Activated CD8-positive, alpha-beta memory T cell treated with anti-CD3 and anti-CD28 coated beads, Interleukin-2, amount 10 ng/mL, durations not matched to agents 7 days and 5 days (primary cell): ENCODE measurements at places on chromosomes 6 and 20.
A peak's percentile ranks its signal among the peaks of the same experiment; 100 is the strongest.

DNA sequence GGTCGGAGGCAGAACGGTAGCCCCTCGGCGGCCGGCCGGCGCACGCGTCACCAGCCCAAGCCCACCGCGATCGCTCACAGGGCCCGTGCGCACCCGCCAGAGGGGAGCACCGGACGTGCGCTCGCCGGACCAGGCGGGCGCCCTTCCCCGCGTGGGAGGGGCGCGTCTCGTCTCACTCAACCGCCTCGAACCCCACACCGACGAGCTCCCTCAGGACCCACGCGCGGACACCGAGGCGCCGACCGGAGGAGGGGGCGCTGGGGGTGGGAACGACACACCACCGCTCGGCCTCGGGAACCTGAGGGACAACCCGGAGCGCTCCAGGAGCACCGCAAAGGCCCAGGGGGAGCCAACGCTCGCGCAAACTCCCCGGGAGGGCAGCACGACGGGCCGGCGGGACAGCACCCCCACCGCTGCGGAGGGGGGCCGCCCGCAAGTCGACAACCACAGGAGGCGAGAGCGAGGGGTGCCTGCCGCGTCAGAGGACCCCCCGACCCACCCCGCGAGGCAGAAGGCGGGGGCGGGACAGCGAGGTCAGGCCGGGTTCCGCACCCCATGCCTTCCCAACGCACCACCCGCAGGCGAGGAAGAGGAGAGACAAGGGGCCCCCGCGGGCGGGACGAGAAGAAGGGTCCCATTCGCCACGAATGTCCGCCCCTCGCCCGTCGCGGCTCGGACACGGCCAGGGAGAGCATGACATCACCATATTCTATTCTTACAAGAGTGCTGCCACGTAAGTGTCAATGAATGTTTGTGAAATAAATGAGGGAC, 512.7 kb upstream of the ZNF337 start:
- DNase-seq = peak; percentile 43

- no peak for DNase-seq
Observed at GRCh38 chr6:53238311-53238710, 89.7 kb upstream of the GCM1 start.

GRCh38 chr6:14786455-14786854, 459.4 kb upstream of the JARID2 start:
- DNase-seq = no peak

DNA sequence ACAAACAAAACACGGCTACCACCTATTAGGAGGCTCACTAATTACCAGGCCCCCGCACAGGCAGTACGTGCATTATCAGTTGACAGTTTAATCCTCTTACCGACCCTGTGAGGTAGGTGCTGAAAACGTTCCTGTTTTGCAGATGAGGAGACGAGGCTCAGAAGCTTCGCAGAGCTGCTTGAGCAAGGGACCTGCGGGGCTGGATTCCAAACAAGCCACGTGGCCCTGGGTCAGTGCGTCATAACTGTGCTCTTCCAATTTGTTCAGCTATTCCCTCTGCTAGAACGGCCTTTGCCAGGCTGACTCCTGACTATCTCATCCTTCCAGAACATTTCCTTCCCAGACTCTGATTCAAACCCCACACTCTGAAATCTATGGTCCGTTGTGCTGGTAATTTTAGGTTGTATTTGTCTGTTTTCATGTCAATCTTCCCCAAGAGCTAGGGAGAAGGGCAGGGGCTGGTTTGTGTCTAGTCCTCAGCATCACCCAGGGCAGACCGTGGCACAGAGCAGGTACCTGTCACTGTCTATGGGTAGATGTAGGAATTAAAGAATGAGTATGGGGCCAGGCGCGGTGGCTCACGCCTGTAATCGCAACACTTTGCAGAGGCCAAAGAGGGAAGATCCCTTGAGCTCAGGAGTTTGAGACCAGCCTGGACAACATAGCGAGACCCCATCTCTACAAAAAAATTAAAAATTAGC, 28.8 kb upstream of the TLDC2 start:
- DNase-seq = no peak

- DNase-seq = peak; percentile 88
Observed at GRCh38 chr6:111837641-111838500, 35.4 kb downstream of the FYN start.

- DNase-seq = no peak
Observed at GRCh38 chr6:35485402-35485877, 11.4 kb downstream of the TEAD3 start.

DNA sequence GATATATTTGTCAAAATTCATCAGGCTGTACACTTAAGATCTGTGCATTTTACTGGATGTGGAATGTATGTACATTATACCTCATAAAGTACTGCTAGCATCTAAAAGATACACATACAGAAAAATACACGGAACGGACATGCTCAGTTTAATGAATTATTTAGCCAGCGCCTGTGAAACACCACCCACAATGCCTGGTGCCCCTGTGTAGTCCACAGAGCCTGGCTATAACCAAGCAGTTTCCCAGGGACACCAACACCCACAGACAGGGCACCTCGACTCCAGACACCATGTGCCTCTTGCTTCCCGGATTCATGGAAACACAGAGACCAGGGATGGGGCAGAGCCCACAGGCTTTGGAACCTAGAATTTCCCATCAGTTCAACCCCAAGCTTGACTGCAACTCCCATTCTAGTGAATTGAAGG, 17.4 kb upstream of the ARMC12 start:
- no peak for DNase-seq

GRCh38 chr6:105844275-105844883, 241.8 kb upstream of the PRDM1 start:
- no peak for DNase-seq

DNA sequence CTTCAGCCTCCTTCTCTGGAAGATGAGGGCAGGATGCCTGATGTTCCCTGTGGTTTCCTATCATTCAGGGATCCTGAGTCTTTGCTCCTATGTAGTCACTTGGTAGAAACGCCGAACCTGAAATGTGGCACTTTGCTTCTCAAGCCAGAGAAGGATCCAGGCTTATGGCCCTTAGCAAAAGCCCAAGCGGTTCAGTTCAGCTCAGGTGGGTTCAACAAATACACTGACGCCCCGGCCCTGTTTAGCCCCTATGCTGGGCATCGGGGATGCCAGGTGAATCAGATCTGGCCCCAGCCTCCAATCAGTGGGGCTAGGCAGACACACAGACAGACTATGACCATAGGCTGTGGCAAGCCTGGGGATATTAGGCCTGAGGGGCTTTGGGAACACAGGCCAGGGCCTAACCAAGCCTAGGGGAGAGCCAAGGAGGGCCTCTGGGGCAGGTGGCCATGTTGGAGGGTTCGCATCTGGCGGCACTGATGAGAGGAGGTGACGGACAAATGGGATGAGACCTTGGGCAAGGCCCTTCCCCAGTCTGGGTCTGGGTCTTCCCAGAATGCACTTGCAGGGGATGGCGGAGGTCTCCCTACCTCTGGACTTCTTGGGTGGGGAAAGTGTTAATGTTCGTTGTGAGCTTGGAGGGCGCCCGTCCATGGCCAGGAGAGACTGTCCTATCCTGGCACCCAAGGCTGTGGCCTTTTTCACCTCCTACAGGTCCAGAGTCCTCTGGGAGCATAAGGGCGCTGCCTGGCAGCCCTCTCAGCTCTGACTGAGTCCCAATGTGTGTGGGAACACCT, 17.6 kb upstream of the SRC start:
- no peak for DNase-seq

DNA sequence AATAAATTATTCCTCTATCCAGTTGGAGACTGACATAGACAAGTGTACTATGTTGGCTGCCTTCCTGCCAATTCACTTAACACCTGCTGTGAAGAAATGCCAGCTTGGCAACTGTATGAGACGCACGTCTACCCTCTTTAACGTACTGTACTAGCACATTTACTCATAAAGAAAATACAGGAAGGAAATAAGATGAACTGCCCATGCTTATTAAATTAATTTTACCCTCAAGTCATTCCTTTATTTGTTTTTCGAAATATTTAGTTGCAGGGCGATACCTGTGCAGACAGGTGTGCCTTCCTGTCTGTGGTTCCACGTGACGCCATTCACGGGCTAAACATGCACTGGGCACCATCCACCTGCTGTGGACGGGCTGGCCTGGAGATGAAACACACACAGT, 52.0 kb downstream of the PSMG4 start:
- DNase-seq = no peak

GRCh38 chr20:24341781-24342180, 127.6 kb upstream of the SYNDIG1 start:
- DNase-seq = no peak

DNA sequence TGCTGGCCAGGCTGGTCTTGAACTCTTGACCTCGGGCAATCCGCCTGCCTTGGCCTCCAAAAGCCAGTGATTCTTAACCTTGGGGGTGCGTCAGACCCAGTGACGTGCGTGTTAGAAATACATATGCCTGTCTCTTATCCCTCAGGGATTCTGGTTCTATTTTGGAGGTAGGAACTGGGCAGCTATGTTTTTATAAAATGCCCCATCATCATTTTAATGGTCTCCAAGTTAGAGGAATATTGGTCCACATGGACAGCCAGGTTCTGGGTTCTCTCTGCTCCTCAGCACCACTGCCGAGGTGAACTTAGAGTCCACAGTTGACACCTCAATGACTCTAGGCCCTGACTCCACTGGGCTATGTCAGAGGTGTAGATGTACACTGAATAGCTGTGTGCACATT, 352.7 kb downstream of the SMOC2 start:
- DNase-seq = no peak

DNA sequence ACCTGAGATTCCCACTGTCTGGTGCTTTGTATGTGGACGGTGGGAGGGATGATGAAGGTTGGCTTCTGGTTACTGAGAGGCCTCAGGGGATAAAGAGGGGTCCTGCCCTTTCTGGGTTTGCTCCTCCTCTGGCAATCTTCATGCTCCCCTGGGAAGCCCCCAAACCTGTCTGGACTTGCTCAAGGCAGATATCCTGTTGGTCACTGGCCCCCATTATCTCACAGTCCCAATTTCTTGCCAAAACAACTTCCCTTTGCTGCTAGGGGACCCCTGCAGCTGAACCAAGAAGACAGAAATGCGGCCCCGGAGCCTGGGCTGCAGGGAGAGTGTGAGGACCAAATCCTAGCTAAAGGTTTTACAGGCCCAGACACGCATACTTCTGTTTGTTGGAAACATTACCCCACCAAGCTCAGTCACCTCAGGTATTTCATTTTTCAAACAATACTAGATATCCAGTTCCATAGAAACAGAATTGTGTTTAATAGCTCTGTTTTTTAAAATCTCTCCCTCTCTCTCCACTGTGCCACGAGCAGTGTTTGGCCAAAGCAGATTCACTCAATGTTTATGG, 63.4 kb upstream of the MRPS10 start:
- DNase-seq = no peak
